HEK293T (cell line): ENCODE measurements at places on chromosomes 11 and 22.

GRCh38 chr11:114080219-114080618, 20.7 kb downstream of the ZBTB16 start:
- no peak for DNase-seq

DNA sequence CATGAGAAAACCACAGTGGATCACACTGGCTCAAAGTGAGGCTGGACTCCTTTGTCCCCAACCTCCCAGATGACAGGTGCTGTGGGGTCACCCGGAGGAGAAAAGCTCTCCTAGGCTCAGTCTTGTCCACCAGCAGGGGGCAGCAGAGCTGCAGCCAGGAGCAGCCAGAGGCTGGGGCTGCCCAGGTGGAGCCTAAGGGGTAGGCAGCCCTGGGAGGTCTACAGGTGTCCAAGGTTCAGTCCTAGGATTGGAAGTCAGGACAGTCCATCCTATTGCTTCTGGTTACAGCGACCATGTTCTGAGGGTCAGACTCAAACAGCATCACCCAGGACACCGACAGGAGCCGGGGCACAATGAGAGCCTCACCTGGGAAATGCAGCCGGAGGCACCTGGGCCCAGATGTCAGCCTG, 77.6 kb upstream of the IGLL5 start:
- no peak for DNase-seq

- no peak for DNase-seq
Observed at GRCh38 chr11:19102521-19102900, 14.5 kb upstream of the ZDHHC13 start.

GRCh38 chr11:120091701-120092100, 46.2 kb downstream of the TRIM29 start:
- no peak for DNase-seq

DNA sequence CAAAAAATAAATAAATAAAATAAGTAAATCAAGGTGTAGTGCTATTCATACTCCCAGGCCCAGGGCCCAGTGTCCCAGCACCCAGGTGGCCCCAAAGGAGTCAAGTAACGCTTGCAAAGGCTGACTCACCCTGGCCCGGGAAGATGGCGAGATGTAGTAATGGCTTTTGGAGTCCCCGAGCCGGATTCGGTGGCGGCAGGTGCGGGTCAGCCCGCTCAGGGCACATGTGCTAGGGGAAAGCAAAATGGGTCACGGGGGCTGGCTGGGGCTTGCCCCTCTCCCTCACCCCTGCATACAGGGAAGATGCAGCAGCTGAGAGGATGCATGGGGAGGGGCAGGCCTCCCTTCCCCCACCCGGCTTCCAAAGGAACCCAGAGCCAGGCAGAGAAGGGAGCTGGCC, 11.0 kb upstream of the FADS3 start:
- no peak for DNase-seq

DNA sequence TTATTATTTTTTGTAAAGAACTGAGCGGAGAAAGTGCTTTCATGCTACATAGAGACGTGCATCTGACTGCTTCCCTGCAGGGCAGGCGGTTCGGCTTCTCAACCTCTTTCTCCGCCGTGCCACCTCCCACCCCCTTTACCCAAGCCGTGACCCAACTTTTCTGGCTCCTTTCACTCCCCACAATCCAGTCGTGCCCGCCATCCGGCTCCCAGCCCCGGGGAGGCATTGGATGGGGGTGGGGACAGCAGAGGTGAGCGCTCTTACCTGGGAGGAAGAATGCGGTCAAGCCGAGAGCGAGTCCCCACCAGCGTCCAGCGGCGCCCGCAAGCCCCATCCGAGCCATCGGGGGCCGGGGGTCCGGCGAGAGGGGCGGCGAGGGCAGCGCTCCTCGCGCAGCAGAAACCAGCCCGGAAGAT, 781 bp downstream of the NECTIN1 start:
- peak; percentile 30 for DNase-seq

DNA sequence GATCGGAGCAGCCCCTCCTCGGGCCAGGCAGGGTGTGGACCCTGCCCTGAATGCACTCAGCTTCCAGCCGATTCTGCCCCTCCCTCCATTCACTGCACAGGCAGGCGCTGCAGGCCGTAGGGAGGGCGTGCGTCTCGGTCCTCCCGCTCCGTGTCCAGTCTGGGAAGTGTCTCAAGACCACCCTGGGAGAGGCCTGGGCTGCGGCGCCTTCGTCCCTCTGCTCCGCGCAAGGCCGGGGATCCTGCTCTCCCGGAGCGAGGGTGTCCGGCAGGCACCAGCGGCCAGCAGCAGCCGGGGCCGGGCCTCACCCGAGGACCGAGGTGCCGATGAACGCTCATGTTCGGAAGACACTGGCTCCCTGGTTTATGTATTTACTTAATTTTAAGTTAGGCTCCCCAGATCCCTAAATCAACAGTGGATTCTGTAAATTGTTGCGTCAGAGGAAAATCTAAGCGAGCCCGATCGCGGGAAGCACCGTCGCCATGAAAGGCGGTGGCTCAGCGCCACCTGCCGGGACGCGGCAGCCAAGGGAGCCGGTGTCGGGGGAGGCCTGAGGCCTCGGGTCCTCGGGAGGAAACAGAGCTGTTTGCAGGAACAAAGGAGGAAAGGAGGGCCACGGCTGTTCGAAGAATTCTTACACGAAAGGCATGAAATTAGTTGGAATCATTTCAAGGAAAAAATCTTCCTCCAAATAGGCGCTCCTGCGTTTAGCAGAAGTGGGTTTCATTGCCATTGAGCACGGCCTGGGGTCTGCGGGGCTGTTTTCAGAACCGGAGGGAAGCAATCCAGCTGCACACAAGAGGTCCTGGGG, 195.3 kb downstream of the BRD1 start:
- DNase-seq, result peak; percentile 84

- peak; percentile 62 for DNase-seq
Observed at GRCh38 chr22:38230108-38230825, 28.5 kb downstream of the MAFF start.

GRCh38 chr11:130629039-130629438, 180.6 kb downstream of the ADAMTS15 start:
- DNase-seq, result no peak

DNA sequence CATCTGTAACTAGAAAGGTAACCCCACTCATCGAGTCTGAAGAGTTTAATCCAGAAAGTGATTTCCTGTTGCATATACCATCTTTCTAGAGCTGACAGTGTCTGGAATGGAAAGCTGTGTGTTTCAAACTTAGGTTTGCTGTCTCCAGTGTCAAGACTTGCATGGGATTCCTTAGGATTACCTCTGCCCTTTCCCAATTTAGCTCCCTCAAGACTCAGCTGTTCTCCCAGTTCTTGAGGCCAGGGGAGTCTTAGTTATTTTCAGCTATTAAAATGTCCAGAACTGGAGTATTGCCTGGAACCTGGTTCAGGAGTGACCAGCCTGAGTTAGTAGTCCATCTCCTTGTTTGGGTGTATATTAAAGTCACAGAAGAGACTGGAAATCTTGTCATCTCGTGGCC, 25.0 kb upstream of the LDHA start:
- DNase-seq, result no peak

DNA sequence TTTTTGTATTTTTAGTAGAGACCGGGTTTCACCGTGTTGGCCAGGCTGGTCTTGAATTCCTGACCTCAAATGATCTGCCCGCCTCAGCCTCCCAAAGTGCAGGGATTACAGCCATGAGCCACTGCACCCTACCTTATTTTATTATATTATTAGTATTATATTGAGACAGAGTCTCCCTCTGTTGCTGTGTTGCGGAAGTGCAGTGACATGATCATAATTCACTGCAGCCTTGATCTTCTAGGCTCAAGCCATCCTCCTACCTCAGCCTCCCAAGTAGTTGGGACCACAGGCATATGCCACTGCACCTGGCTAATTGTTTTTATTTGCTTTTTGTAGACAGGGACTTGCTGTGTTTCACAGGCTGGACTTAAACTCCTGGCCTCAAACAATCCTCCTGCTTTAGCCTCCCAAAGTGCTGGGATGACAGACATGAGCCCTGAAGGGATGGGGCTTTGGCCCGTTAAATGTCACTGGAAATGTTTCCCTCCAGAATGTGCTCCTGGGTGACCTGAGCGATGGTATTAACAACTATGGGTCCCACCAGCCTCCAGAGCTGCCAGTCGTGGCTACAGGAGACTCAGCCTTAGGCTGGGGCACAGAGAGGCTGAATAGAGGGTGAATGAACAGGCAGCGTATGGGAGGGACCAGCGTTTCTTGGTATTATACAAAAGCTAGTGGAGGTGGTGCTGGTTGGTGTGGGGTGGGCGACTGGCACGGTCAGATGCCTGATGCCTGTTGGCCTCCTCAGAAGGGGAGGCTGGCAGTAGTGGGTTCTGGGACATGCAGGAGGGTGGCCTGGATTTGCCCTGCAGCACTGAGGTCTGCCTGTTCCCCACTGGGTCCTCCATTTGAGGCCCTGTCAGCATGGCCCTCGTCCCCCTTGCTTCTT, 7.3 kb downstream of the TANGO2 start:
- no peak for DNase-seq

DNA sequence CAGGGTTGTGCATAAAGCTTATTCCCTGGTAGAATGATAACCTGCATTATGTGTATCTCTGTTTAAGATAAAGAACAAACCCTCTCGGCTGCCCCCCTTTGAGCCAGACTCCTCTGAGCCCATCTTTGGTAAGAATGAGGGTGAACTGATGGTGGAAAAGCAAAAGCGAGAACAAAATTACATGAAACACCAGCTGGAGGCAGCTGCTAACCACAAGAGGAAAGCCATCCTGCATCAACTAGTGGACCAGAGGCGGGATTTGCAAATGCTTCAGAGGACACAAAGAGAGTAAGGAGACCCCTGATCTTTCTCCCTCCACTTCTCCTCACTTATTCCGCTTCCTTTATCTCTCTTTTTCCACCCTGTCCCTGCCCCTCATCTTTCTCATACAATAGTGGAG, 40.3 kb downstream of the CCDC81 start:
- DNase-seq, result no peak

DNA sequence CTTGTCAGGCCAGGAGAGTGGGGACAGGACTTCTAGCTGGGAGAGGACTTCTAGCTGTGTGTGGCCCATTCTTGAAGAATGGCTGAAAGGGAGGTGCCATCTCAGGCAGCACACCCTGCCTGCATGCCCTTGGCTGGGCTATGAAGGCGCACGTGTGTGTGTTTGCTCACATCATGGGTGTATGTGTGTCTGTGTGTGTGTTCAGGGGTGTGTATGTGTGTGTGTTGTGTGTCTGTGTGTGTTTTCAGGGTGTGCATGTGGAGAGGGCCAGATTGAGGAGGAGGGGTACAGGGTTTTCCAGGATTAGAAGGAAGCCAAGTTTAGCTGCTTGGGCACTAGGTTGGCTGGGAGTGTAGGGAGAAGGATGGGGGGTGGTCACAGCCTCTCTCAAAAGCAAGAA, 16.6 kb downstream of the TP53I11 start:
- no peak for DNase-seq

DNA sequence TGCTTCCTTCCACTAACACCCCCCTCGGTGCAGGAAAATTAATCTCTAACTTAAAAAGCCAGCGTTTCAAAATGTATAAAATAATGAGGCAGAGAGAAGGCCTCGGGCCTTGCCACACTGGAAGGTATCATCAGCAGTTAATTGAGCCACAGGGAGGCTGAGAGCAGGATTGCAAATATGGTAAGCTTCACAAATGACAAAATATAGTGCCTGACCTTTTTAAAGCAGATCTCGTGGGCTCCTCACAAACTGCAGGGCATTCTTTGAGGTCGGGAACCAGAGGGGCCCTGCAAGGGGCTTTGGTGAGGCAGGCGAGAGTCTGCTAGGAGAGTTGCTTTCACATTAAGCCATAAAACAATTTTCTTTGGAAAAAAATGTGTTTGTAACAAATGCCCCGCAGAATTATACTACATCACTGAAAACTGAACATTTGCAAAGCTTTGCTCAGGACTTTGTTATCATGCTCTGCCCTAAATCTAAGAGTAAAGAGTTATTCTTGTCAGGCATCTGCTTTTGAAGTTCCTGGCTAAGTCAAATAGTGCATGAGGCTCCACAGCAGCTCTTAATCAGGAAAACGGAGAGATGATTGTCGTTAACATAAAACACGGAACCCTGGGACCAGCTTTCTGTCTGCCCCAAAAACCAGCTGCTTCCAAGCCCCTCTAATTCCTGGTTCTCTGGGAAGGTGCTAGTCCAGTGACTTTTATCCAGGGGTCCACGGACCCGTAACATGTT, 61.4 kb upstream of the SYT13 start:
- DNase-seq, result no peak

DNA sequence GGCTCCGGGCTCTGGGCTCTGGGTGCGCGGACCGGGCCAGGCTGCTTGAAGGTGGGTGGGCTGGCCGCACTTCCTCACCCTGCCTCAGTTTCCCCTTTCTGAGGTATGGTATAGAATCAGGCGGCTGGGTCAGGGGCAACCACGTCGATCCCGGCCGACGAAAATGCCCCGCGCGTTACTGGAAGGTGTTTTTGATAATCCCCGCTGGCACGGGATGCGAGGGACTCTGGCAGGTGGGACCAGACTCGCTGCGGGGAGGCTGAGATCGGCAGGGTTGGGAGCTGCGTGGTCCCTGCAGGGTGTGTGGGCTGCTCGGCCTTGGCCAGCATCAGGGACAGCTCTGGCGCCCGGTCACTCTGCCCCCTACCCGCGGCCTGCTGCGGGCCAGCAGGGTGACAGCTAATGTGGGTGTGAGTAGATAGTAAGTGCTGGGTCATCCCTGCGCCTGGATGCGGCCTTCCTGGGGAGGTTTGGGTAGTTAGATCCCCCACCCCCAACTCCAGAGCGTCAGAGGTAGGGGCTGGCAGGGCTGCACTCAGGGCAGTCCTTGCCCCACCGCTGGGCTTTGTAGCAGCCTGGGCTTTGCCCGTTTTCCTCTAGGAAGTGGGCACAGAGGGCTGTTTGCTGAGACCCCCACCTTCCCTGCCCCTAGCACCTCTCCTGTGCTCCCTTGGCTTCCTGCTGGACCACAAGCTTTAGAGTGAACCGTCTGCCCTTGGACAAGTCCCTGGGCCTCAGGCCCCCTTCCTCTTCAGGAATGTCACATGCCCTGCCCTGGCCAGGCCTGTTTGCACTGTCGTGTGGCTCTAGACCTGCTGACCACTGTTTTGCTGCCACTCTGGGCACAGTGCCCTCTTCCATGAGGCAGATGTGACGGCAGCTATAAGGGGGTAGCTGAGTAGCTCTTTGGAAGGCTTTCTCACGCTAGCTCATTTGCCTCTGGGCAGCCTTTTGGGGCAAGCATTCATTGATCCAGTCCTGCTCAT, 579 bp downstream of the TANGO2 start:
- DNase-seq, result no peak

DNA sequence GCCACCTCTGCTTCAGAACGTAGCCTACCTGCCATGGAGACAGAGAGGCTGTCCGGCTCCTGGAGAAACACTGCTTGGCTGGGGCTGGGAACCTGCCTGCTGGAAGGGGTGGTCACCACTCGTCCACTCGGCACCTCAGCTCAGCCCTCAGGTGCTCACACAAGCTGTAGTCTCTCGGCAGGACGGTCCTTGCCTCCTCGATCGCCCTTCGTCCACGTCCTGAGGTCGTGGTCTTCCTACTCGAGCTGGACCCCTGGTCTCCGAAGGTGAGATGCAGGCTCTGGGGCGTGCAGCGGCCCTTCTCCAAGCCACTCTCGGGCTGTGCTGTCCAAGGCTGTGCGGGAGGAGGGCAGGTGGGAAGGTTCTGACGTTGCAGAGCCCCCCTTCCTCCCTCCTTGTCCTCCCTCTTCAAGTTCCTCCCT, at the start of gene TBX10:
TSS of gene TBX10 (minus strand) at position 326 of the 422 bp plus-strand sequence. CDS start at position 35, 291 bp downstream.
- no peak for DNase-seq
